Tibial artery (tissue), 4 donors: ENCODE measurements at places on chromosomes 3 and 15.
A peak's percentile ranks its signal among the peaks of the same experiment; 100 is the strongest.

- DNase-seq = no peak
Observed at GRCh38 chr15:58515807-58516206, 84.0 kb downstream of the LIPC start.

GRCh38 chr3:63364495-63364894, 86.4 kb downstream of the SYNPR start:
- no peak for DNase-seq

DNA sequence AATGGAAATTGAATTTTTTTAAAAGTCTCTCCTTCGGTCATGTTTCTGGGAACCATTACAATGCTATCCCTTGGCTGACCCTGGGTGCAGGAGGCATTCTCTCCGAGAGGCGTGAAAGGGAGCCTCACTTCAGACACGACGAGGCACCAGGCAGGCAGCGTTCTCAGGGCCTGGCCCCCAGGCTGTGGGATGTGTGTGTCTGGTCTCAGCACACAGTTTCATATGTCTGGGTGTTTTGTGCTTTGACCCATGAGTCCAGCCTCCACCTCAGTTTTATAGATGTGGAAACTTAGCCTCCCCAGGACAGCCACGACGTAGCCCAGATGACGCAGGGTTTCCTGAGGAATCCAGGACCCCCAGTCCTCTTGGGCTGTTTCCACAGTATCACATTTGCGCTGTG, 34.0 kb downstream of the FGD5 start:
- peak; percentile 60 for DNase-seq

- DNase-seq = no peak
Observed at GRCh38 chr3:127692501-127693335, 20.0 kb downstream of the ABTB1 start.

- no peak for DNase-seq
Observed at GRCh38 chr3:8979262-8979661, 16.0 kb upstream of the RAD18 start.

GRCh38 chr3:182524711-182525401, 268.4 kb upstream of the ATP11B start:
- no peak for DNase-seq

DNA sequence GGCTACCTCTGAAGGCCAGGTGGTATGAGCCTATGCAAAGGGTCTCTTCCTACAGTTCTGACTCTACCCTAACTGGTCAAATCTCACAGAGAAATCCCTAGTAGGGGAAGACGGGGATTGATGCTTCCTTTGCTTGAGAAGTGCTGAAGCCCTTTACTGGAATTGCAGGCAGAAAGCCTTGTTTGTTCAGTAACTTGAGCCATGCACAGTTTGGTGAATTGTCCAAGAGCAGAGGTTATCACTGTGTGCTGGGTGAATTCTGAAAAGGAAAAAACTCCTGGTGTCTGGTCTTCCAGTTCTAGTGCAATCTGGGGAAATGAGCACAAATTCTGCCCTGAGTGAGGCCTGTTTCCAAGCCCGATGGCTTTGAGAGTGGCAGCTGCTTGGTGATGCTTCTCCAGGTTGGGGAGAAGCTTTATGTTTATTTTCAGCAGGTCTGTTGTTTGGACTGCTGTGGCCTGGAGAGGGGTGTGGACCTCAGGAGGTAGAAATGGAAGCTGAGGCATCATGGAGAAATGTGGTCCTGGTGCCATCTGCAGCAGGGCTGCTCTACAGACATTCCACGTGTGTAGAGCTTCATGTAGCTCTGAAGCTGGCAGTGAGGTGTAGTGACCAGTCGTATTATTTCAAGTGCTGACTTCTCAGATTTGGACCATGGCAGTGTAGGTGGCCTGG, 60.9 kb downstream of the ARNT2 start:
- DNase-seq = no peak

- DNase-seq = no peak
Observed at GRCh38 chr15:95302206-95302605, 1028.3 kb upstream of the NR2F2 start.

DNA sequence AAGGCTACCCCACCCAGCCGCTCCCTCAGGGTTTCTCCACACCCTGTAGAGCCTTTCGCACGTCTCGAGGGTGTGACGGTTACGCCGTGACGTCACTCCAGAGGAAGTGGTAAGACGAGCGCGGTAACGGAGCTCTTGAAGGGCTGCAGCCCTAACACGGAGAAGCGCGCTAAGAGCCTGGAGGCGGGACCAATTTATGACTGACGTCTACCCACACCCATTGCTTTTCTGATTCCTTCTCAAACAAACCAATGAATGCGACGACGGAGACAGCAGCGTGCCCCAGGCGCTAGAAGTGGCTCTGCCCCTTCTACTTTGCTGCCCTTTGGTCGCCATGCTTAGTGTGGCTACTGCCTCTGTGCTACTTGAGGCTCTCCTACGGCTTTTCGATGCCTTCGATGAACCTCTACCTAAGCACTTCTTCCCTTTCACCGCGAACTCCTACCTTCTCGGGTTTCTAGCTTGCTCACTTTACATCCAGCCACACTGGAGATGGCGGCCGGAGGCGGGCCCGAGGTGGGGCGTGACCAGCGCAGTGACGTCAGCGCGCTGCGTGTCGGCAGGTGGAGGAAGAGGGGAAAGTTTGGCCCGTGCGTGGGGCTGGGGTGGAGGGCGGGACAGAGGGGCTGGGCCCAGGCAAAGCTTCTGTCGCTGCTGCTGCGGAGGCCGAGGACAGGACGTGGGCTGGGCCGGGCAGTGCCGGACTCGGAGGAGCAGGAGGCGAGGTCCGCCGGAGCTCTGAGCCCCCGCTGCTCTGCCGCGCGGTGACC, at the start of gene OXSR1:
OXSR1 (plus strand) TSS at position 586 of the 770 bp plus-strand sequence. CDS start 340 bp downstream, outside the sequence.
- DNase-seq = peak; percentile 99

DNA sequence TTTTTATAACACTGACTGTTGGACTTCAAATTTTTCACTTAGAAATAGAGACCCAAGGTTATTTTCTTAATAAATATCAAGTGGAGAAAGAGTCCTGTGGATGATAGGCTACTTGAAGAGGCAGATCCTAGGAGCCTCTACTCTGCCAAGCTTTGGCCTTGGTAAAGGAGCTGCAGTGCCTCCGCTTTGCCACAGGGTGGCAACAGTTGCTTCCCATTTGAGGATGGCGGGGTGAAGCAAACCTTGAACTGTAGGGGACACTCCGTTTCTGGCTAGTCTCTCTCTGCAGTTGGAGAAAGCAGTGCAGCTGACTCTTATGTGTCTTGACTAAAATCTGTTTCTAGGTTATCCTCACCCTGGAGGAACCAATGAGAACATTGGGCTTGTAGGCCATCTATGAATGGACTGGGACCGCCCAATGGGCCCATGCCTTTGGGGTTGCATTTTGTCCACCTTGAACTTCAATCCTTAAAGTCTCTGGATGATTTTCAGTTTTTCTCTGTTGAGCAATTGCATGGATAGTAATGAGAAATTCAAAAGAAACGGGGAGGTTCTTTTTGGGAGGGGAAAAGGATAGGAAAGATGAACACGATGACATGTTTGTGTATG, 9.8 kb downstream of the SCG5 start:
- no peak for DNase-seq

- DNase-seq = no peak
Observed at GRCh38 chr15:41104234-41104633, 11.8 kb downstream of the INO80 start.

- no peak for DNase-seq
Observed at GRCh38 chr3:133880287-133880686, 15.4 kb downstream of the RAB6B start.

DNA sequence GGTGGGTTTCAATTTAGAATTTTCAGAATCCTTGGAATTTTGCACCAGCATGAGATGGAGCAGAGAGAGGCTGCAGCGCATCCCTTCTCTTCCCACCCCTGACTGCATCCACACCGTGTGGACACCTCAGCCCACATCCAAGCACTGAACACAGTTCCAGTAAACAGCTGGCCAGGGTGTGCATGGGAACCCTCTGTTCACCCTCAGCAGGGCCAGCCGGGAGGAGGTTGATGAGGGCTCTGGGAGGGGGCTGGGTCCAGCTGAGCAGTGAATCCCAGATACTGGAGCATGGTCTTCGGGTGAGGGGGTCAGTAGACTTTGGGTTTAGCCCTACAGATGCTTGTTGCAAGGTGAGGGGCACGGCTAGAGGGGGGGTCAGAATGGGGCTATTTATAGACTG, 85.8 kb downstream of the RPLP1 start:
- no peak for DNase-seq

DNA sequence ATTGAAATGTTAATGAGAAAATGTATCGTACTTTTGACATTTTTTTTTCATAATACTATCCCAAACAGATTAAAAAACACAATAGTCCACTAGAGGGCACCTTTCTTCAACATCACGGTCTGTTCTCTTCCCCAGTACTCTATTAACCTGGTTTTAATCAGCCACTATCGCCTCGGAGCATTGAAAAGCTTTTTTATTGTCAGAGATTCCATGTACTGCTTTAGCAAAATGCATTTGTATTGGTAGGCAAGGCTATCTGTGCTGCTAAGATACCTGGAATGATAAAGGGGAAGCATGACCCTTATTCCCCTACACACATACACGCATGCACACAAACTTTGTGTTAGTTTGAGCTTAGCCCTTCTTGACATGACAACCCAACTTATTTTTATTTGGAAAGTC, 160.1 kb upstream of the IL12A start:
- no peak for DNase-seq

DNA sequence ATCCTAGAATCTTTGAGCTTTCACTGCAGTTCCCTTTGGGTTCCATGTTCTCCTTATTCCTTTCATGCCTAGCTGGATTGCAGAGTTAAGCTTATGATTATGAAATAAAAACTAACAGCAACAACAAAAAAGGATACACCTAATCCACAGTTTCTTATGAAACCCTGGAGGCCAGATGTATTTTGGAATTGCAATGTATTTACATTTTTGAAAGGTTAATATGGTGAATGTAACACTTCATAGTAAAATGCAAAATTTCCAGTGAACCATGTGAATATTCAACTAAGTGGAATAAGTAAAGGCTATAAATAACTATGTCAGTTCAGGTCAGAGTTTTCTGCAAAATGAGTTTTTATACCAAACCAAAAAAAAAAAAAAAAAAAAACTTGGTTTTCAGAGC, 65.8 kb upstream of the FLNB start:
- no peak for DNase-seq

DNA sequence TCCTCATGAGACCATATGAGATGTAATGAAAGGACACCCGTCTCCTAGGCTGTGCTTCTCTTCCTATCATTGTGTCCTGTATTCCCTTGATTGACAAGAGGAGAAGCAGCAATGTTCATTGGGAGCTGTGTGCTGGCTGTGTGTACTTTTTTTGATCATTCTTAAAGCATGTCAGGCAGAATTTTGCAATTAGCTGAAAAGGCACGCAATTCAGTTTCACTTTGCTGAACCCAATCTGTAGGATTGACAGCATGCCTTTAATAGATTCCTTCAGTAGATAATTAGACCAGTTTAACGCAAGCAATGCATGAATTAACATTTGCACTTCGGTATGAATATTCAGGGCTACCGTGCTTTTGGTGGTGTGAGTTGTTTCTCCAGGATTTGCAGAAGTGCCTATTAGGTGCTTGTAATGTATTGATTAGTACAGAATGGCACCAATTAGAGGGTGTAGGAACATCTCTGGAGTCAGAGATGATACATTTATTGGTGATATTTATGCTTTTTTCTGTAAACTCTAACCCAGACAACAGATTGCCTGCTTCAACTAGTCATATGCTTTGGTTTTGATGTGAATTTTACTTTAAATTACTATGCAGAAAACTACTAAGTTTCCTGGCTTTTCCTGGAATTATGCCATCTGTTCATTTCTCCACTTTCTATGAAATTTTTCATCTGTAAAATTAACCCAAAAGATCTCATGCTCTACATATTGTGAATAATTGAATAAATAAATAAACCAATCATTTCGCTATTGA, 114.3 kb downstream of the NSUN3 start:
- no peak for DNase-seq

DNA sequence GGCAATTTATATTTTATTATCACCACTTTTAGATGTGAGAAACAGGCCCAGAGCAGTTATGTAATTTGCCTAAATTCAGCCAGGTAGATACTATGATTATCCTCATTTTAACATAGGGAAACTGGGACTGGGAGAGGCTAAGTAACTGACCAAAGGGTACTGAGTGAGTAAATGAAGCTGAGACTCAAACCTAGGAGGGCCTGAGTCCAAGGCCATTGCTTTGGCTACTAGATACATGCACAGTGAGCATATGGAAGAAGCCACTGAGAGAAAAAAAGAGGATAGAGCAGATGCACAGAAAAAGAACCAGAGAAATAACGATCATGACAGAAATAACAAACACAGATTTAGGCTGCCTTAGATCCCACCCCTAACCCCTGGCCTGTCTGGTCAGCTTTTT, 33.6 kb downstream of the USF3 start:
- no peak for DNase-seq

- no peak for DNase-seq
Observed at GRCh38 chr3:162492446-162493081, 996.0 kb downstream of the OTOL1 start.
